ENCODE measurements at places on chromosomes 3 and 15.

- no peak for DNase-seq
Measured at GRCh38 chr3:190548031-190548656, 34.3 kb downstream of the IL1RAP start.

- no peak for DNase-seq
Measured at GRCh38 chr3:113142476-113142875, 68.9 kb upstream of the BOC start.

GRCh38 chr3:150653110-150653561 is 50.0 kb downstream of the SELENOT start:
- no peak for DNase-seq

GRCh38 chr3:188605905-188606304 is 451.9 kb downstream of the LPP start:
- DNase-seq: no peak

- no peak for DNase-seq
Measured at GRCh38 chr3:180770639-180771038, 91.3 kb upstream of the CCDC39 start.

DNA sequence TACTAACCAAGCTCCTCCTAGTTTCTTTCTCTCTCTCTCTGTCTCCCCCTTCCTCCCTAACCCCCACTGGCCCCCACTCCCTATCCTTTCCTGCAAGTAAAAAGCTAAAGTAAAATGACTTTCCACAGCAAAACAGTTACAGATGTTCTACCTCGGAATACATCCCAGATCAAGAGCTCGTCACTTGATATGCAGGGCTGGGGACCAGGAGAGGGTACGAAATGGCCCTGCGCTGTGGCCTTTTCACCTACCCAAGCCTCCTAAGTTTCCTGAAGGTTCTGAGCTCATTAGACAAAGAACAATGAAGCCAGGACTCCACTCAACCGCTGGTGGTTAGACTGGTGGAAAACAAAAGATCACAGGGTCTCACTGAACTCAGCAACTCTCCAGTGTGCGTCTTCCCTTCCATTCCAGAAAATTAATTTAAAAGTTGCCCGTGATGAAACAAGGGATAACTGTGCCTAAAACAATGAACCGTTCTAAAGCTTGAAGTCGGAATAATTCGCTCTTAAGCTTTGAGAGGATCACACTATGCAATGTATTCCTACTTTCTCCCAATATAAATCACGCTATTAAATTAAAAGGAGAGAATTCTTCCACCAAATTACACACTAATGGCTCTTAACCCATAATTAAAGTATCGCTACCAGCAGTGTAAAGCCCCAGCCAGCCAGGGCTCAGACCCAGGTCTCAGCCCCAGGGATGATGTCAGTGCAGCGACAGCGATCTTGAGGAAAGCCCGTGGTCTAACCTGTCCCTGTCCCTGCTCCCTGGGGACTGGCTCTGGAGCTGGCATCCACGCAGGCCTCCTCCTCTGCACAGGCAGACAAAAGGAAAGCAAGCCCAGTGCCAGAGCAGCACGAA is 5.0 kb downstream of the VGLL4 start:
- no peak for DNase-seq

- no peak for DNase-seq
Measured at GRCh38 chr15:70418943-70419342, 321.2 kb upstream of the TLE3 start.
